ENCODE measurements at places on chromosomes 5 and 9.

GRCh38 chr5:14376789-14377188 lies 204.8 kb upstream of the OTULINL start:
- DNase-seq = no peak

DNA sequence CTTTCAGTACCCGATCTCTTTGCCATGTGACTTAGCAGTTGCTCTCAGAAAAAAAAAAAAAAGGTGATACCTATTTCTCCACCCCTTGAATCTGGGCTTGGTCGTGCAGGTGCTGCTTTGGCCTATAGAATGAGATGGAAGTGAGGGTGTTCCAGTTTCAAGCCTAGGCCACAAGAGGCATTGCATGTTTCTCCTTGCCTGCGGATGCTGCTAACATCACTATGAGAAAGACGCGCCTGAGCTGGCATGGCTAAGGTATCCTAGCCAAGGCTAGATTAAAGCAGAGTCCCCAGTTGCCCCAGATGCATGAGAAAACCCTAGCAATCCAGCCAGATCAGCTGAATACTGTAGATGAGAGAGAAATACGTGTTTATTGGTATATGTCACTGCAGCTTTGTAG lies 14.7 kb upstream of the CSF1R start:
- no peak for DNase-seq

- no peak for DNase-seq
These were observed 507.5 kb downstream of the TMEM232 start for GRCh38 chr5:110218981-110219380.

- no peak for DNase-seq
These were observed 157.9 kb upstream of the NTRK2 start for GRCh38 chr9:84511651-84512050.

GRCh38 chr5:134115806-134116175 lies 1.3 kb downstream of the TCF7 start:
- no peak for DNase-seq

DNA sequence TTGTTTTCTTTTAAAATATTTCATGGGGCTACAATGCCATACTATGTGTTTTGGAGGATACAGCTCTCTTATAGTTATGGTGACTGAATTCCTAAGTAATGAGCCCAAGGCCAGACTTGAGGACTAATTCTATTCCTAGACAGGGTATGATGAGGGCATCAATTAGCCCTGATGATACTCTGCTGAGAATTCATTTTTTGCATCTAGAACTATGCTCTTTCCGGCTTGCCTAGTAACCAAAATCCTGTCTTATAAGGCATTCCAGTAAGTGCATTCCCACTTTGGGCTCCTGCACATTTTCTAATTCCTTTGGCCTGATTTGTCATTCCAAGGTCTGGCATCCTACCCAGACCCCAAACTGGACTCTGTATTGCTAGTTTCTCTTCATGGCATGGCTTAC lies 62.4 kb downstream of the MAT2B start:
- DNase-seq = no peak

Measured in NCI-H1092 treated with DMSO at 0.1 percent for 48 hours (cell line).